CD4-positive, alpha-beta T cell treated with Interleukin-4 for 1 hour (primary cell): ENCODE measurements at places on chromosomes 4 and X.

DNA sequence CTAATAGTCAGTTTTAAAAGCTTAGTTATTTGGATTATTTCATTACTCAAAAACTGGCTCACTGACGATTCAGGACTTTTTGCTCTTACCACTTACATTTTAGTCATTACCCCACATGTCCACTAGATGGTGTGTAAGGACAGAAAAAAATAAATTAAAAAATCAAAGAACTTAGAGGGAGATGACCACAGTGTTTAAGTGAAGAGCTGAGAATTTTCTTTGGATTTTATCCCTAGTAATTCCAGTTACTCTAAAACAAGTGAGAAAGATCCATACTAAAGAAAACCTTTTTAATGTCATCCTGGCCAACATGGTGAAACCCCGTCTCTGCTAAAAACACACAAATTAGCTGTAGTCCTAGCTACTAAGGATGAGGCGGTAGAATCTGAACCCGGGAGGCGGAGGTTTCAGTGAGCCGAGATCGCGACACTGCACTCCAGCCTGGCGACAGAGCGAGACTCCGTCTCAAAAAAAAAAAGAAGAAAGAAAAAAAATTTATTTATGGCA is 26.4 kb upstream of the TMPRSS11B start:
- peak; percentile 57 for DNase-seq

GRCh38 chrX:39654952-39655351 is 442.8 kb downstream of the BCOR start:
- no peak for DNase-seq

GRCh38 chr4:140523370-140523856 is 555 bp upstream of the ELMOD2 start:
- DNase-seq: no peak

DNA sequence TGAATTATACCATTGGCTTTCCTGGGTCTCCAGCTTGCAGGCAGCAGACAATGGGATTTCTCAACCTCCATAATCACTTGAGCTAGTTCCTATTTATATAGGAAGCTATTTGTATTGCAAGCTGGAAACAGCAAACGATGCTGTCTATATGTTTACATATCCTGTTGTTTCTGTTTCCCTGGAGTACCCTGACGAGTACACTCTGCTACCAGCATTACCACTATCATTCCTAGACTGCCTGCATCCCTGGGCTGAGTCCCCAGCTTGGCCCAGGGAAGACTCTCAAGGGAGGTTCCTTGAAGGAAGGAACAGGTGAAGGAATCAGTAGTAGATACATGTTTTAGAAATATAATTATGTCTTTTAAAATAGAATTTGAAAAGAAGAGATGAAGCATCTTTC is 81.4 kb downstream of the EVC2 start:
- DNase-seq: no peak

GRCh38 chr4:42050516-42051249 is 60.4 kb downstream of the SLC30A9 start:
- no peak for DNase-seq

GRCh38 chrX:105191878-105192277 is 28.6 kb downstream of the TEX13A start:
- no peak for DNase-seq

DNA sequence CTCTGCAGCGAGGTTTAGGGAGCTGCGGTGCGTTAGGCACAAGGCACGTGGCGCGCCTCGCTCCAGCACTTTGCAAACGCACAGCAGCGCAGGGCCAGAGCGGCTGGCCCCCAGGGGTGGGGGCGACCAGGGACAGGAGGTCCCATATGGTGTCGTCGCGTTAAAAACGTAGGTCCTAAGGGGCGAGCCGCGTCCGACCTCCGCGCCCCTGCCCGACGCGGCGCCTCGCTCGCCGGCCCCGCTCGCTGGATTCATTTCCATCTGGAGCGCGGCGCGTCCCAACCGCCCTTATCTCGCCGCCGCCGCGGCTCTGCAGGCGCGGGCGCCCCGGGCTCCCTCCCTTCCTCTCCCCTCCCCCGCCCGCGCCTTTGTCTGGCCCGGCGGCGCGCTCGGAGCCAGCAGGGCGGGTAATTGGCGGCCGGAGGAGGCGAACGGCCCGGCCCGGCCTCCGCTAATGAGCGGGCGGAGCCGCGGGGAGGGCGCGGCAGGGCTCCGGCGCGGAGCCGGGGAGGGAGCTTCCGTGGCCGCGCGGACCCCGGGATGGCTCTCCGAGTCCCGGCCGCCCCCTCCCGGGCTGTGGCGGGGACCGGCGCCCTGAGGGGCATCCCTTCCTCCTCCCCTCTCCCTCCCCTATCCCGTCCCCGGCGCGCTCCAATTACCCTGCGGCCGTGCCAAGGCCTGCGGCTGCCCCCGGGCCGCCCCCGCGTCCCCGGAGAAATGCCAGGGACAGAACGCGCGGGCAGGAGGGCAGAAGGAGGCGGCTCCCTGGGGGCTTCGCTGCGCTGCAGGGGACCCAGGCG is 409.0 kb downstream of the BCOR start:
- no peak for DNase-seq

- no peak for DNase-seq
These were observed 178.3 kb downstream of the RASL11B start for GRCh38 chr4:53040459-53040815.

- DNase-seq: no peak
These were observed 6.5 kb downstream of the DMD start for GRCh38 chrX:33204889-33205288.

DNA sequence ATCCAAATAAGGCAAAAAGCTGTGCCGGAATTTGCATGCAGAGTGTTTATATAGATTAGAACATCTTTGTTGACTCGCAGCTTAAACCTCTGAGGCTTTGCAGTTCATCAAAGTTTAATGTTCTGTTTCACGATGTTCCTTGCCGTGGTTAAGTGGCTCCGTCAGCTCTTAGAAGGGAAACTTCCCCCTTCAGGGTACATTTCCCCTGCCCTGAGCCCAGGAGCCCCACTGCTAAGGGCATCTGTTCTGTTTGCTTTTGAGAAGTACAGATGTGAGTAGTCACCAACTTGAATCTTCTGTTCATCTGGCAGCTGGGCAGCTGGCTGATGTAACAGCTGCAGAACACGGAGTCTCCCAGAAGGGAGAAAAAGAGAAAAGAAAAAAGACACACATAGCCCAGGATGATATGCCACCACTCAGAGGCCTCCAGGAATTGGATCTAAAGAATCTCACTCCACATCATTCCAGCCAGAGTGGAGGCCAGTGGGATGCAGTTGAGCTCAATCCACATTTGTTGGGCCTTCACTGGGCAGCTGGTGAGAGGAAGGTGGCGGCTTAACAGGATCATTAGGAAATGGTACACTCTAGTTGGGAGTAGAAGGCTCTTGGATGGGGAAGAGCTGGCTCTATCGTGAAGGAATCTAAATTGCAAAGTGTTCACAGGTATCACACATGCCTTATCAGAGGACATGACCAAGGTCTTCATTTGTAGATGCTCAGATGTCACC is 178.7 kb upstream of the RBPJ start:
- DNase-seq: peak; percentile 25

DNA sequence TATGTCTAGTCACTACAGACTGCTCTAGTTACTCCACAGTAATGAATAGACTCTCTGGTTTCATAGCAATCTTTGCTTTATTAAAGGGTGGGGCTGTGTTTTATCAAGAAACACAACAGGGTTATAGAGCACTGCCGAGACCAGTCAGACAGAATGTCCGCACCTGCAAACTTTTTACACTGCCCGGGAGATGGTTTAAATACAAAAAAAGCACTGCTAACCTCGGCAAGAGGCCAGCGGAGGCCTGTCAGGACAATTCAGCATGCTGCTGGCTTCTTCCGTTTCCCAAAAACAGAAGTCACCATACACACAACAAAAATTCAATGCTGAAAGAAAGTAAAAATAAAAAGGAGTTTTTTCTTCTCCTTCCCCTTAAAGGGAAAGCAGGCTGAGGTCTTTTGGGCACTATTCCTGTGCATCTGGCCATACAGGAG is 67.4 kb downstream of the IRF2 start:
- DNase-seq: no peak

DNA sequence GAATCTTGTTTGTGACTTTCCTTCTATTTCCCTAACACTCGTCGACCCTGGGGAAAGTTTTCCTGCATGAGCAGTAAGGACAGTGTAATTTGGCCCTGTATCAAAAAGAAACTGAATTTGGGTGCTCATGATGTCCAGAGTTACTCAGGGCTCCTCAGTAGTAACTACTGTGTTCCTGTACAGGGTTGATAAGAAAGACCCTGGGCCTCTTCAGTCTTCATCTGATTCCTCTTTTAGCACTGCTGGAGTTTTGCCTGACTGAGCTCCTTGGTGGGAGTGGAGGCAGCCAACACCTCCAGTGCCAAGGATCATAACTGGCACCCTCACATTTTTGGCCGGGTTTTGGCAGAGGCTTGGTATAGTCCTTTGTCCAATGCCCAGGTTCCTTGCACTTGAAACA is 7.1 kb upstream of the AREG start:
- no peak for DNase-seq

DNA sequence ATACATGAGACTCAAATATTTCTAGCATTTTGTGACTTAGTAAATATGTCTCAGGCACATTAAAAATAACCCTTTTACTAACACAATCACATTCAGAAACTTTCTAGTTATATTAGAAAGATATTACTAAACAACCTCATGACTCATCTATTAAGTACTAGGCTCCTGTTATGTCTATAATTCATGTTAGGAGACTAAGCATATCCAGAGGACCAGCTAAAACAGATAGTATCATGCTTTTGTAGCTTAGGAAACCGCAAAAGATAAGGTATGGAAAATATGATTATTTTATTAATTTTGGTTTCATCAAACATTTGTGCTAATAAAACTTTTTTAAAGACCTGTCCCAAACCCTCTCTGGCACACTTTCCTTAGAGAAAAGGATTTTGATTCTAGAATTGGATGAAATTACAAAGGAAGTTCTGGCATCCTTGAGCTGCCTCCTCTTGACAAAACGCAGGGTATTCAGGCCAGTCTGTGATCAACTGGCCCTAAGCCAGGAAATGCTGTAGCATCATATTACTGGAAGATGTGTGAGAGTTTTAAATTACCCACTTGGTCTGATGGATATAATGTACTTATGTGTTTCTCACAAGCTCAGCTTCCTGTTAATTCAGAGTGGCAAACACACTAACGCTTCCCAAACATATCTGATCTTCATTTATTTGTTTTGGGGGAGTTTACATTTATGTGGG is 60.4 kb downstream of the NRK start:
- DNase-seq: no peak
